ENCODE measurements at places on chromosomes 12 and 14.
A peak's percentile ranks its signal among the peaks of the same experiment; 100 is the strongest.

- DNase-seq = no peak
These were observed 16.1 kb upstream of the AICDA start for GRCh38 chr12:8628731-8629130.

GRCh38 chr12:69529021-69529420 is 56.2 kb upstream of the CCT2 start:
- DNase-seq = no peak

DNA sequence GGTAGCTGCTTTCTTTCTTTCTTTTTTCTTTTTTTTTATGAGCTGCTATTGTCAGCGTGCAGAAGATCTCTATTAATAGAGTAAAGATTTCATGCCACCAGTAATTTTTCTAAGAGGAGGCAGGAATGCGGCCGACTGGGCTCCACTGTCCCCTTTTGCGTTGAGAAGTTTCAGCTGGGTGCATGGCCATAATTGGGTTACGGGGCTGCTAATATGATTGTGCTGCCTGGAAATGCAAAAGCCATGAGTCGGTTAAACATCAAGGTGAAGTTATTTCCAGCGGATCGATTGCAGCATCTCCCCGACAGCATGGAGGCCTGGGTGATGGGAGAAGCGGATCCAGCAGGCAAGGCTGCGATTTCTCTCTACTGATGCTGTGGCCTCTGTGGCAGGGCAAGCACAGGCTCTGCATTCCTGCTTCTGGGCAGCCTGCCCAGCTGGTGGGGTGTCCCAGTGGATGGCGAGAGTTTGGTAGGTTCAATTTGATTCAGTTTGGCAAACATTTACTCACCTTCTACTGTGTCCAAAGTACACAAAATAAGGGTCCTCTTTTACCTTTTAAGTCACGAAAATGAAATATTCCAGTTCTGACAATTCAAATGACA is 54.4 kb upstream of the PRMT8 start:
- peak; percentile 44 for DNase-seq

DNA sequence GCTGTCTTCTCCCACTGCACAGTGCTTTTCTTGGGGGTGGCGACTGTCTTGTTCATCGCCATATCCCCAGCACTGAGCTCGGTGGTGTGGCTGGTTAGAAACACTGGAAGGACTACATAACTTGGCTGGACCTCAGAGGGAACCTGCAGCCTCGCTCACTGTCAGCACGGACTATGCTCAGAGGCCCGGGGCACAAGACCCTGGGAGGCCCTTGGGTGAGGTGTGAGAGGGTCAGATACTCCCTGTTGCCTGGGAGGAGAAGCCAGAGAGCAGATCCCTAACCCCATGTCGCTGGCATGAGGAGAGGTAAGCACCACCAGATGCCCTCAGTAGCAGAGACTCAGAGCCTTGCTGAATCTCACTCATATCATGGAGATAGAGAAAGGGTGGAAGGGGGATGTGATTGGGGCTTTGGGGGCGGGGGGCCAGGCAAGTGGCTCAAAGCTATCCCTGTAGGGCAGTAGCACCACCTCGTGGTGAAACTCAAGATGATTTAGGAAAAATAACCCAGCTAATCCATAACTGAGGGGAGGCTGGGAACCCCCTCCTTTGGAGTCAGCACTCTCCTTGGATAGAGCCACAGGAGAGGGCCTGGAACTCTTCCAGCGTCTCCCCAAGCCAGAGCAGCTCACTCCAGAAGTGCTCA is 18.7 kb upstream of the HDAC7 start:
- DNase-seq = peak; percentile 73

DNA sequence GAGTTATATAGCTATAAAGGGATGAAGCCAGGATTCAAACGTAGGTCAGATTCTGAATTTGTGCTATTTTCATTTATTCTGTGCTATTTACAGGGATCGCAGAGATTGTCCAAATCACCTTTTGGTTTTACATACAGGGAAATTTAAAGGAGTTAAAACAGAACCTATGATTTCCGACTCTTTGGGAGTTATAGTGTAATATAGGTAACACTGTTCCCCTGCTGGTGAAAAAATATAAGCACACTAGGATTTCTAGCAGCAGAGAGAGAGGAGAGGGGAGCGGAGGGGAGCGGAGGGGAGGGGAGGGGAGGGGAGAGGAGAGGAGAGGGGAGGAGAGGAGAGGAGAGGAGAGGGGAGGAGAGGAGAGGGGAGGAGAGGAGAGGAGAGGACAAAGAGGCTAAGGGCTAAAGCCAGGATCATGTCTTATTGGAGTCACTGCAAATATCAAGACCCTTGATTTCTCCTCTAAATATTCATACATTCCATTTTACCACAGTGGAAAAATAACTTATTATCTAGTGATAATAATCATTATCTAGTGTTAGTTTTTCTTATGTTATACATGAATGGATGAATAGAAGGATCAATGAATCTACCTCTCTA is 46.2 kb upstream of the KCNH5 start:
- no peak for DNase-seq

All from islet precursor cell (in vitro differentiated cells).